ENCODE measurements at places on chromosomes 4 and X. TPM values are rescaled to one million over a fixed set of nuclear protein-coding genes. Genes with fewer than 3 reads are reported as not detected.

PRRG3 gene
- total RNA-seq, result not detected

ARMCX4 gene
- total RNA-seq, result 8.2 TPM

GPAT3 gene
- total RNA-seq, result 1.0 TPM

SYTL5 gene
- total RNA-seq, result not detected

ADH6 gene
- not detected for total RNA-seq

GDPD2 gene
- not detected for total RNA-seq
